ENCODE measurements at places on chromosomes 3 and 15.

- ATAC-seq: no peak
These were observed 646.0 kb downstream of the TUSC7 start for GRCh38 chr3:117355566-117355965.

DNA sequence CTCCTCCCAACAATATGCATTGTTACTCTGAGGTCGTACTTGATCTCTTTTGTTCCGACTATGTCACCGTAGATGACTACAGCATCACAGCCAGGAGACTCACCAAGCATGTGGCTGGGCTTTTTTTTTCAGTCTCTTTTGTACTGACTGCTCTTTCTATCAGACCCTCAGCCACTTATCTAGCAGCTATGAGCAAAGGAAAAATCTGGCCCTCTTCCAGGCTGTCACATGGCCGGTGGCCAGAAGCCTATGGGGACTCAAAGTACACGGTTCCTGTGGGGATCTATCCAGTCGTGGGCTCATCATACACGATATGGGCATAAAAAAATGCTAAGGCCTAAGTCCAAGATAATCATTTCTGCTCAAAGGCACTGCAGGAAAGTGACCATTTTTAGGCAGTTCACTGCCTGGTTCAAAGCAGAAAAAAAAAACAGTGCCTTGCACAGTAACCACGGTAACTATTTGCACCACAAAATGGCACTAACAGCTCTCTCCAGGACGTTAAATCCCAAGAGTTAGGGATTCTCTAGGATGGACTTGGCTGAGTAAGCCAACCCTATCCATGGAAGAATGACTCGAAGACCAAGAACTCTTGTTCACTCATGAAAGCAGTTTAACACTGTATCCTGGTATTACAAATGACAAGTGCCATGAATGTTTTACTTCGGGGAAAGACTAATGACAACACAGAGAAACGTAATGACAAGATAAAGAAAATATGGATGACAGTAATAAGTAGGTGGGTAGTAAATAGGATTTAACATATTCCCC lies 50.3 kb downstream of the SHQ1 start:
- ATAC-seq: no peak

DNA sequence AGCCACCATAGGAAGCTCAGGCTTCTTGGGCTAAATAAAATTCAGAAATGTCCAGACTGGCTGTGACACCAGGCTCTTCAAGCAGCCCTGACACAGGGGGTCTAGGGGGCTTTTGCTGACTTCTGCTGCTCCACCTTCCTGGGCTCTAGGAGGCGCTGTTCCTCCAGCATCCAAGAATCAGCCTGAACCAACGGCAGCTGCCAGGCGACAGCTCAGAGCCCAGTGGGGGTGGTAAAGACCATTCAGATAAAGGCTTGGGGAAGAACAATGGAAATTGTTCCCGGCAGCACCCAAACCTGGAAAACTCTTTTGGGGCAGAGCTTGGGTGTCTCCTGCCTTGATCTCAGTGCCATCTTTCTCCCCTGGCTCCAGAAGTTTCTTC lies 21.6 kb upstream of the PSTPIP1 start:
- ATAC-seq: peak; percentile 49

DNA sequence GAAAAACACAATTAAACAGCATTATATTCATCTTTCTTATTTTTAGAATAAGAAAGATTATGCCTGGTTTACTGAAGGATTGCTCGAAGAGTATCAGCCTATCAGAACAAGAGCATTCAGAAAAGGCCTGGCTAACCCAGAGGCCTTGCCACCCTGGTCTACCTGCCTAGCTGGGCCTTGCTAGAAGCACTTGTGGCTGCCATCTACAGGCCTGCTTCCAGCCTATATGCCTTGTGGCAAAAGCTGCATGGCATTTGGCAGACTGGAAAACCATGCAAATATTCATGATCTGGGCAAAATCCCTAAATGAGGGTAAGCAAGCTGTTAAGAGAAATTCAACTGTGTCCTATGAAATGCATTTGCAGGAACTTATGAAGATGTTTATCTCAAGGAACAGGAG lies 9.3 kb upstream of the ATP13A4 start:
- no peak for ATAC-seq

- no peak for ATAC-seq
These were observed 22.6 kb upstream of the COMMD4 start for GRCh38 chr15:75313116-75313845.

GRCh38 chr3:147757866-147758265 lies 348.7 kb downstream of the ZIC1 start:
- ATAC-seq: no peak

DNA sequence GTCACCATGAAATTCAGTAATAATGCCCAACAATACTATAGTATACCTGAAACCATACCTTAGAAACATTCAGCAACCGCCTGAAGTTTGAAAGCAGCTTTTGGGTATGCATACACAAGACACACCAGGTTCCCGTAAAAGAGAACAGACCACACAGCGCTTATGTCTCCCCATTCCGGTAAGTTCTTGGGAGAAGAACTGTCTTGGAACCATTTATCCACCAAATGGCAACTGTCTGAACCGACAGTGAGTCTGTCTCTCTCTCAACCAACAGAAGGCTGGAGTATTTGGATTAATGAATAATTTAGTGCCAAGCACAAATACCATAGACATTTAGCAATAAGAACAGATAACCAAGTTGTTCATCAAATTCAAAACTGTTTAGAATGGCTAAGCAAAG lies 7.6 kb downstream of the RGMA start:
- ATAC-seq: no peak

- peak; percentile 61 for ATAC-seq
These were observed 39.5 kb upstream of the ZBTB20 start for GRCh38 chr3:115186351-115187148.

- no peak for ATAC-seq
These were observed 184.0 kb upstream of the LYSMD4 start for GRCh38 chr15:99917252-99917651.
